ENCODE measurements at places on chromosomes 7 and 10. TPM values are rescaled to one million over a fixed set of nuclear protein-coding genes. Genes with fewer than 3 reads are reported as not detected.

SCIN gene
- total RNA-seq: not detected

PRKCQ gene
- 0.16 TPM for total RNA-seq

CAV2 gene
- 196 TPM for total RNA-seq

DNA sequence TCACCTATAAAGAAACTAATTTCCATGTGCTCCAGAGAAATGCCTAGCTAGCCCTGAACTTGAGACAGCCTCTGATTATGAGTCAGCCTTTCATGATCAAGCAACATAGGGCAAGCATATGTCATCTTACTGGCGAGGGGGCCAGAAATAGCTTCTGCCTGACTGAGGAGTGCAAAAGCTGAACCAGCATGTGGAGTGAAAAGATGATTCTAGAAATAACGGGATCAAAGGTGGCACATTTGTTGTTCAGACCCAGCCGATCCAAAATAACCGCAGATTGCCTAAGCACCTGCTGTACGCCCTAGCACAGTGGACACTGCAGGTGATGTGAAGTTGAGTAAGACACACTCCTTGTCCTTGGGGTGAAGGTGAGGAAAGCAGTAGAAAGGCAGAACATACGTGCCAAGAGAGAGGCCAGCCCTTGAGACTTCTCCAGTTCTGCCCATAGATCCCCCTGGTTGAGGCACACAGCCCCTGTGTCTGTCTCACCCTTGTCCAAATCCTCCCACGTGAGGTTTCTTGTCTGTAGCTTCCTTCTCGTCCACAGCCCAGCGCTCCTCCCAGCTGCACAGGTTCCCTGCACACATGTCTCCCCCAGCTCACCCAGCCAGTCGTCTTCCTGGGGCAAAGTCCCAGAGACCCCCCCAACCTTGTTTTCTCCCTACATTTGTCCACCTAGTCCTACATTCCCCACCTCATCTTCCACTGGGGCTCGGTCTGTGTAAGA is 2.8 kb upstream of the BCL7B start:
- H3K27ac ChIP-seq: peak overlapping the region; percentile 27
- no peaks in the 10 kb centered on the region for H3K27me3 ChIP-seq
- H3K4me3 ChIP-seq: no peak overlapping the region
- H3K36me3 ChIP-seq: no peaks in the 10 kb centered on the region

DNA sequence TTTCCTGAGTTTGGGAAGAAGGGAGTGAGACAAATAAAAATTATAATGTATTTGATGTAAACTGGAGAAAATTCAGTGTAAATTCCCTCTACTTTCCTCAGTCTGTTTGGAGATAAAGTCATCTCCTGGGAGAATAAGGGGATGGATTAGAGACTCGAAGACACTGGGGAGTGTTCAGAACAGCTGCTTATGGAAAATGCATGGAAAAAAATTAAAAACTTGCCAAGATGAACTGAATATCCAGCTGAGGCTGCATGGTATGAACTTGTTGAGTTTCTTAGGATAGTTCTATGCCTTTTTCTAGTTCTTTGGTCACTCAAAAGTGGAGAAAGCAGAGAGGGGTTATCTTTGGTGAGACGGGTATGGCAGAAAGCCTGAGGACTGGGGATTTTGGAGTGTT is 210.5 kb downstream of the BICC1 start:
- no peaks in the 10 kb centered on the region for H3K36me3 ChIP-seq
- no peak overlapping the region for H3K4me3 ChIP-seq
- H3K27me3 ChIP-seq: no peaks in the 10 kb centered on the region
- peak overlapping the region; percentile 30 for H3K27ac ChIP-seq

GRCh38 chr10:69337296-69338132 is 59.2 kb downstream of the HK1 start:
- H3K36me3 ChIP-seq: no peaks in the 10 kb centered on the region
- peak overlapping the region; percentile 24 for H3K4me3 ChIP-seq
- H3K27ac ChIP-seq: peak overlapping the region; percentile 74
- DNase-seq: peak; percentile 65
- peaks cover 94% of the 10 kb centered on the region for H3K4me1 ChIP-seq

- no peak for DNase-seq
- no peak overlapping the region for H3K27ac ChIP-seq
- no peaks in the 10 kb centered on the region for H3K4me1 ChIP-seq
- H3K27me3 ChIP-seq: no peaks in the 10 kb centered on the region
These were observed 3.5 kb upstream of the AKR1D1 start for GRCh38 chr7:138072726-138073125.

- H3K27ac ChIP-seq: no peak overlapping the region
- peaks cover 14% of the 10 kb centered on the region for H3K4me1 ChIP-seq
- no peak for DNase-seq
- peaks cover 35% of the 10 kb centered on the region for H3K36me3 ChIP-seq
These were observed 140.4 kb downstream of the PIP4K2A start for GRCh38 chr10:22573820-22574569.

DNA sequence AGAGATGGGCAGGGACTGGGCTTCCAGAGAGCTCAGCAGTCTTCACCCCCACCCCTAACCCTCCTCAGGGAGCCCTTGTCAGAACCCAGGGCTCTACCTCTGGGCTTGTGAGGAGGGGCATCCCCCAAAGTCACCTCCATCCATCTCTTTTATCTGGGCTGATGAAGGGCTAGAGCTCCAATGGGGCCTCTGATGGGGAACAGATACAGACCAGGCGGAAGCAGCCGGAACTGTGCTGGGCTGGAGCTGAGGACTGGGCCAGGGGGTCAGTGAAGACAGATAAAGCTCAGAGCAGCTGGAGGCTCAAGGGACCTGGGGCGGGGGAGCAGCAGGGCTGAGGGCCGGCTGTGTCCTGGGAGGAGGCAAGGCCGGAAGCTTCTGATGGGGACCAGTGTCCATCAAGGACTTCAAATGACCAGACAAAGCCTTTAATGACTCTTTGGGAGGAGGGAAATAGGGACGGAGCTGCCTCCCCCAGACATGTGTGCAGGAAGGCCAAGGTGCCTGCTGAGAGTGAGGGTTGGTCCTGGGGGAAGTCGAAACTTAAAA is 10.2 kb downstream of the KAZALD1 start:
- DNase-seq: no peak
- H3K4me1 ChIP-seq: peaks cover 22% of the 10 kb centered on the region
- no peak overlapping the region for H3K4me3 ChIP-seq
- H3K27me3 ChIP-seq: peaks cover 62% of the 10 kb centered on the region

- no peaks in the 10 kb centered on the region for H3K27me3 ChIP-seq
- H3K4me3 ChIP-seq: no peak overlapping the region
- H3K27ac ChIP-seq: peak overlapping the region; percentile 47
- no peak for DNase-seq
These were observed 125.1 kb downstream of the CDK14 start for GRCh38 chr7:90720984-90721760.

- H3K27me3 ChIP-seq: no peaks in the 10 kb centered on the region
- peak overlapping the region; percentile 53 for H3K4me3 ChIP-seq
- no peaks in the 10 kb centered on the region for H3K36me3 ChIP-seq
- peaks cover 29% of the 10 kb centered on the region for H3K4me1 ChIP-seq
- H3K27ac ChIP-seq: peak overlapping the region; percentile 73
- no peak for DNase-seq
These were observed 226.7 kb upstream of the KAT6B start for GRCh38 chr10:74599672-74600071.

DNA sequence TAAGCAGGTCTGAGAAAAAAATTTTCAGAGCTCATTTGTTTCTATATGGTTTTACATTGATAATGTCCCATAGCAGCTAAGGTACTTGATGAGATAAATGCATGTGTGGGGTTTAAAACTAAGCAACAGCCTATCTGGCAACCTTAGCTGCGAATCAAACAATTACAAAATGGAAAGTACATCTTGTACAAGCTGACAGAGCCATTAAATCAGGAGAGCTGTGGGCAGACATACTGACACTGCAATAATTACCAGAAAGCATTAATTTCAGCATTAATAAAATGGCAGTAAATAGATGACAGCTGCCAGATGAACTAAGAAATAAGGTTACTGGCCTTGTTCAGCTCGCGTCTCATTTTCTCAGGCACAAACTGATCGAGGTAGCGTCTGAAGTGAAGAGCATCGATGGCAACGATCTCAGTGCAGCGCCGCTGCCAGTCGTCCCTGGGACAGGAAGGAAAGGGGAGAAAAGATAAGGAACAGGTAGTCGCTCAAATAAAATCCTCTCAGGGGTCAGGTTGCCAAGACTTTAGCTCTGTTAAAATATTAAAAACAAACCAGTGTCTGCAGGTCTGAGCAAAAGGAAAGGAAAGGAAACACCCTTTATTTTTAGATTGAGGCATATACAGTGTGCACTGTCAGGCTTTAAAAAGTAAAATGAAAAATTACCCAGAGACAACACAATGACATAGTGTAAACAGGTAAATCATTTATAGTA is 79.7 kb upstream of the OGDHL start:
- DNase-seq: no peak
- H3K27me3 ChIP-seq: no peaks in the 10 kb centered on the region
- no peaks in the 10 kb centered on the region for H3K4me1 ChIP-seq
- H3K4me3 ChIP-seq: peak overlapping the region; percentile 36
- H3K27ac ChIP-seq: peak overlapping the region; percentile 15
- H3K36me3 ChIP-seq: peaks cover 58% of the 10 kb centered on the region

GRCh38 chr10:80501381-80501912 is 36.3 kb upstream of the SH2D4B start:
- H3K27me3 ChIP-seq: no peaks in the 10 kb centered on the region
- peak overlapping the region; percentile 2 for H3K4me3 ChIP-seq
- peaks cover 99% of the 10 kb centered on the region for H3K4me1 ChIP-seq
- peak overlapping the region; percentile 91 for H3K27ac ChIP-seq

DNA sequence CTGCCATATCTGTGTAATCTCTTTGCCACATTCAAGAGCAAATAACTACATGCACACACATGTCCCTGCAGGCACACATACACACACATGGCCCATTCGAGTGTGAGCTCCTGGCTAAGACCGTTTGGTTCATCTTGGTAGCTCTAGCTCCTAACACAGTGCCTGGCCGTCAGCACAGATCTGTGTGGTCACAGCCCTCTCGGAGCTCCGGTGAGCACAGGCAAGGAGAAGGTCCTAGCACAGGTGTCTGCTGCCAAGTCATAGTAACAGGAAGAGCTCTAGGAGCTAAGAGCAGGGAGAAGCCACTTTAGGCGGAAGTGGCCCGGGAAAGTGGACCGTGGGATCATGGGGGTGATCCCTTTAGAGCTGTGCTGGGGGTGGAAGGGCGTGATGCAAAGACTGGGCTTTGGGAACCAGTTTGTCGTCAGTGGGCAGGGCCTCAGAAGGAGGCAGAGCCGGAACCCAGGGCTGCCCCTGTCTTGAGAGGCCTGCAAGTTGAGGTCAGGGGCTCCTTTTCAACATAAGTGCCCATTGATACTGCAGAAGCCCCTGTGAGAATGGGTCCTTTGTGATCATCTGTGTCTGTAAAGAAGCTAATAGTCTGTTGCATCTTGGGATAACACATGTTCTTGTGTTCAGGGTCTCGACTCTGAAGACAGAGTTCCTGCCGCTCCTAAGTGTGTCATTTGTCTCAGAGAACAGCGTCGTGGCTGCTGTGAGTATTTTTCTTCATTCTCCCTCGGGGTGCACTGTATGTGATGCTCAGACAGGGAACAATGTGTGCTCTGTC is 16.6 kb upstream of the ARPC1B start:
- peak overlapping the region; percentile 22 for H3K27ac ChIP-seq
- H3K4me3 ChIP-seq: no peak overlapping the region
- DNase-seq: no peak
- H3K36me3 ChIP-seq: peaks cover 100% of the 10 kb centered on the region
- H3K4me1 ChIP-seq: no peaks in the 10 kb centered on the region

GRCh38 chr7:69906283-69906995 is 308.2 kb downstream of the AUTS2 start:
- no peak overlapping the region for H3K27ac ChIP-seq
- no peak for DNase-seq
- H3K4me1 ChIP-seq: no peaks in the 10 kb centered on the region
- no peaks in the 10 kb centered on the region for H3K36me3 ChIP-seq
- no peak overlapping the region for H3K4me3 ChIP-seq

- peaks cover 58% of the 10 kb centered on the region for H3K27me3 ChIP-seq
- DNase-seq: no peak
- H3K4me3 ChIP-seq: no peak overlapping the region
- no peaks in the 10 kb centered on the region for H3K4me1 ChIP-seq
These were observed 148.7 kb upstream of the PPP2R2D start for GRCh38 chr10:131751827-131752775.

GRCh38 chr7:55565681-55566080 is 6.6 kb downstream of the VOPP1 start:
- no peak overlapping the region for H3K4me3 ChIP-seq
- H3K36me3 ChIP-seq: no peaks in the 10 kb centered on the region
- no peak for DNase-seq
- no peak overlapping the region for H3K27ac ChIP-seq
- no peaks in the 10 kb centered on the region for H3K27me3 ChIP-seq

GRCh38 chr7:104444017-104444416 is 115.6 kb downstream of the LHFPL3 start:
- H3K4me3 ChIP-seq: no peak overlapping the region
- no peaks in the 10 kb centered on the region for H3K4me1 ChIP-seq
- H3K27ac ChIP-seq: no peak overlapping the region
- no peaks in the 10 kb centered on the region for H3K27me3 ChIP-seq

- no peaks in the 10 kb centered on the region for H3K36me3 ChIP-seq
- H3K27me3 ChIP-seq: no peaks in the 10 kb centered on the region
- H3K4me1 ChIP-seq: peaks cover 24% of the 10 kb centered on the region
- H3K4me3 ChIP-seq: no peak overlapping the region
- DNase-seq: no peak
These were observed 13.9 kb upstream of the PSAP start for GRCh38 chr10:71864911-71865361.

- H3K27me3 ChIP-seq: no peaks in the 10 kb centered on the region
- H3K27ac ChIP-seq: no peak overlapping the region
- H3K36me3 ChIP-seq: no peaks in the 10 kb centered on the region
- peaks cover 19% of the 10 kb centered on the region for H3K4me1 ChIP-seq
- DNase-seq: no peak
These were observed 84.4 kb upstream of the NANOS1 start for GRCh38 chr10:118944959-118945633.

DNA sequence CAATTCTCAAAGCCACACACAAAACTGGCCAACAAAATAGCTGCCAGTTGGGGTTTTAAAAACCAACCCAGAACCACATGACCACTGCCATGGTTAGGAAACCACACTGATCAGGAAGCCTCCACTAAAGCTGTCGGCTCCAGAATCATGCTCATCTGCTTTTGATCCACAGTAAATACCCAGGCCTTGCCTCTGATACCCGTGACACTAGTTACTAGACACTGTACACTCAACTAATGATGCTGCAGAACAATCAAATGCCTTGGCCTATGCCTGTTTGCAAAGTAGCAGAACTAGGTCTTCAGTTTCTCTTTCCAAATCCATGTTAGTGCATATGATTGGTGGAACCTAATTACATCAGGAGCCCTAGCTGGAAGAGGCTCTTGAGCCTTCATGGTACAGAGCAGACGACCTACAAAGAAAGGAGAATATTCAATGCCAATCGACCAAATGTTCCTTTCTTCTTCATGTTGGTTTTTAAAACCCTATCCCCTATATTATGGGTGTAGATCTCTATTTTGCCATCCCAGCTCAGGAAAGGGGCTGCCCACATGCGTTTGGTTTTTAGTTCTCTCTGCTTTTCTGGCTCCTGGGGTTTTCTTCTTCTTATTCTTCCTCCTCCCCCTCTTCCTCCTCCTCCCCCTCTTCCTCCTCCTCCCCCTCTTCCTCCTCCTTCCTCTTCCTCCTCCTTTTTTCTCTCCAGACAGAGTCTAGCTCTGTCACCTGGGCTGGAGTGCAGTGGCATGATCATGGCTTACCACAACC is 76.6 kb downstream of the CNNM2 start:
- H3K36me3 ChIP-seq: no peaks in the 10 kb centered on the region
- H3K27me3 ChIP-seq: no peaks in the 10 kb centered on the region
- no peak overlapping the region for H3K4me3 ChIP-seq

- DNase-seq: peak; percentile 52
- H3K36me3 ChIP-seq: no peaks in the 10 kb centered on the region
- H3K4me3 ChIP-seq: no peak overlapping the region
- H3K4me1 ChIP-seq: peaks cover 47% of the 10 kb centered on the region
- peak overlapping the region; percentile 78 for H3K27ac ChIP-seq
These were observed 46.9 kb upstream of the SEPTIN7 start for GRCh38 chr7:35753761-35754603.

Data from left ventricle myocardium inferior (tissue), 1 donor.